ENCODE measurements at places on chromosomes 11 and 22.
A peak's percentile ranks its signal among the peaks of the same experiment; 100 is the strongest.

DNA sequence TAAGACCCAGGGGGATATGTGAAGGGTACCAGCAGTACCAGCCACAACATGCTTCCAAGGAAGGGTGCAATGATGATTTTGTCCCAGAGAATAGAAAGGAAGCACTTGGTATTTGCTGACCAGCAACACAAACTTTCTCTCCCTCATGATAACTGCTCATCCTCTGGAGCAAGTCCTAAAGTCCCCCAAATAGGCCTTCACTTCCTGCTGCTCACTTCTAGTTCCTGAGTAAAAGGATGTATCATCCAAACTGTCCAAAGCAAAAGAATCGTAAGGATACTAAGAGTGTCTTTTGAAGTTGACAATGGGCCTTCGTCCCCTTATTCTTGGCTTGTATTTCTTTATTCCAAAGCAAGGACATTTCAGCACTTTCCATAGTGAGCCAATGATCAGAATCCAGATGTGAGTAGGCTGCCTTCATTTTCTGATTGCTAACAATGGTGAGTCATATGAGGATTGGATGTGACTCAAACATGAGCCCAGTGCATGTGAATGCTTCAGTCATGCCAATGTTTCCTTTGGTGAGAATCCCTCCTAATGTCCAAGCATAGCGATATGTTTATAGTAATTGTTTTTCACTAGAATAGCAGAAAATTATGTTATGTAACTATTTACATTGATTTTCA is 243.4 kb upstream of the POU2AF2 start:
- no peak for DNase-seq

DNA sequence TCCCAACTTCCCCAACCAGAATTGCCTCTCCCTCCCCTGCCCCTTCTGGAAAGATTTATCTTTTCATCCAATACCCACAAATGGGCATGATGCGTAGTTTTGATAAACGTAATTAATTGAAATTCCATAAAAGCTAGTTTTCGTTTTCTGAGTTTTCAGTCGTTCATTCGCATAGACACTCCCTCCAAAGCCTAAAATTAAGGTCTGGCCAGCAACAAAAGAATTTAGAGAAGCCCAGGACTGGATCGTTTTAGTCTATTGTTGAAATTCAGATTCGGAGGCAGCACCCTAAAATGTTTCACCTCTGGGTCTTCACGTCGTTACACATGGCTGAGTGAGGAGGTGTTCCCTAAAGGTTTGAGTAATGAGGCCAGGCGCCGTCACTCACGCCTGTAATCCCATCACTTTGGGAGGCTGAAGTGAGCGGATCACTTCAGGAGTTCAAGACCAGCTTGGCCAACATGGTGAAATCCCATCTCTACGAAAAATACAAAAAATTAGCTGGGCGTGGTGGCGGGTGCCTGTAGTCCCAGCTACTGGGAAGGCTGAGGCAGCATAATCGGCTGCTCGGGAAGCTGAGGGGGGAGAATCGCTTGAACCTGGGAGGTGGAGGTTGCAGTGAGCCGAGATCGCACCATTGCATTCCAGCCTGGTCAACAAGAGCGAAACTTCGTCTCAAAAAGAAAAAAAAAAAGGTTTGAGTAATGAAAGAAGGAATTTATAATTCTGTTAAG is 589 bp upstream of the NDUFC2 start:
- DNase-seq: no peak

GRCh38 chr22:46070803-46071450 is 79.4 kb upstream of the PPARA start:
- DNase-seq: no peak

DNA sequence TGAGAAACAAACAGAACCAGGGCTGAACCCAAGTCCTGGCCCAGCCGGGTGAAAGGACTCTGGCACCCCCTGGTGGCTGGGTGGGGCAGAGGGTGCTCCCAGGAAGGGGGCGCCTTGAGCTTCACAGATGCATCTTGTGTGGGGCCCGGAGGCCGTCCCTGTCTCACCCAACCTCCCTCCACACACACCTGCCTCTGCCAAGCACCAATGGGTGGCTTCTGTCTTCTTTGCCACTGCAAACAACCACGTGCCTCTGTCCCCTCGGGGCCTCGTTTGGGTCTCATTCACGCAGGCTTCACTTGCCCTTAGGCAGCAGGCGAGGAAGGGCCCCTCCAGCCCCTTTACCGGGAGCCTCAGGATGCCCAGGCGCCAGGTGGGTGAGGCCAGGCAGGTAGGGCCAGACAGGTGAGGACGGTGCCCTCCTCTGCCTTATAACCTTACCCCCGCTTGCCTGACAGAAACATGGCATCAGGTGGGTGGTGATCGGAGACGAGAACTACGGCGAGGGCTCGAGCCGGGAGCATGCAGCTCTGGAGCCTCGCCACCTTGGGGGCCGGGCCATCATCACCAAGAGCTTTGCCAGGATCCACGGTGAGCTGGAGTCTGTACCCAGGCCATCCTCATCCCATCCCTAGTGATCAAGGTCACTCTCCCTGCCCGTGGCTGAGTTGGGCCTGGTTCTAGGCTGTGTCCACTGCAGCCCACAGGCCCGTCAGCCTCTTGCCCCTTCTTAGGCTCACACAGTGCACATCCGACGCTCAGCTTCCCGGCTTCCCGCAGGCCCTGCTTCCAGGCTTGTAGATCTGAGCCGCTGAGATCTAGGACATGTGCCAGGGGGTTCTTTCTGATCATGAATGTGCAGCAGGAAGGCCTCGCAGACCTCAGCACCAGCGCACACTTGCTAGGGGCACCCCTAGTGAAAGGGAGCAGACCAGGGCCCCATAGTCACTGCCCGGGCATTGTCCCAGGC is 17.2 kb downstream of the POLR3H start:
- DNase-seq: peak; percentile 43

DNA sequence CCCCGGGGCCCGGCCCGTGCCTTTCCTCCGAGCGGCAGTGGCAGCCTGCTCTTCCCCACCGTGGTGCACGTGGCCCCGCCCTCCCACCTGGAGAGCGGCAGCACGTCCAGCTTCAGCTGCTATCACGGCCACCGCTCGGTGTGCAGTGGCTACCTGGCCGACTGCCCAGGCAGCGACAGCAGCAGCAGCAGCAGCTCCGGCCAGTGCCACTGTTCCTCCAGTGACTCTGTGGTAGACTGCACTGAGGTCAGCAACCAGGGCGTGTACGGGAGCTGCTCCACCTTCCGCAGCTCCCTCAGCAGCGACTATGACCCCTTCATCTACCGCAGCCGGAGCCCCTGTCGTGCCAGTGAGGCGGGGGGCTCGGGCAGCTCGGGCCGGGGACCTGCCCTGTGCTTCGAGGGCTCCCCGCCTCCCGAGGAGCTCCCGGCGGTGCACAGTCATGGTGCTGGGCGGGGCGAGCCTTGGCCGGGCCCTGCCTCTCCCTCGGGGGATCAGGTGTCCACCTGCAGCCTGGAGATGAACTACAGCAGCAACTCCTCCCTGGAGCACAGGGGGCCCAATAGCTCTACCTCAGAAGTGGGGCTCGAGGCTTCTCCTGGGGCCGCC is 11.9 kb downstream of the C22orf31 start:
- no peak for DNase-seq

- DNase-seq: no peak
These were observed 27.0 kb upstream of the POGLUT3 start for GRCh38 chr11:108525161-108525560.

DNA sequence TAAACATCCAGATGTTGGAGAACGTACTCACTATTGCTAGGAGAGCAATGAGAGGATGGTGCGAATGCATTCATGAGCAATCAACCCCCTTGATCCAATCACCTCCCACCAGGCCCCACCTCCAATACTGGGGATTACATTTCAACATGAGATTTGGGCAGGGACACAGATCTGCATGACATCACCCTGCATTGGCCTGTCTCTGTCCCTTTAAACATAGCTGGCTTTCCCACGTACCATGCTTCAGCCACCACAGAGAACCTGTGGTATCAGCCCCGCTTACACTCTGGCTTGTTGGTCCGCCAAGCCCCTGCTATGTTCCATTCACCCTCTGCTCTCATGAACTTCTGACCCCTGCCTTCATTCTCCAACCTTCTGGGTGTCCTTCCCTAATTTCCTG is 157.5 kb upstream of the E2F8 start:
- DNase-seq: no peak
